ENCODE measurements at places on chromosomes 16 and 17.
A peak's percentile ranks its signal among the peaks of the same experiment; 100 is the strongest.

DNA sequence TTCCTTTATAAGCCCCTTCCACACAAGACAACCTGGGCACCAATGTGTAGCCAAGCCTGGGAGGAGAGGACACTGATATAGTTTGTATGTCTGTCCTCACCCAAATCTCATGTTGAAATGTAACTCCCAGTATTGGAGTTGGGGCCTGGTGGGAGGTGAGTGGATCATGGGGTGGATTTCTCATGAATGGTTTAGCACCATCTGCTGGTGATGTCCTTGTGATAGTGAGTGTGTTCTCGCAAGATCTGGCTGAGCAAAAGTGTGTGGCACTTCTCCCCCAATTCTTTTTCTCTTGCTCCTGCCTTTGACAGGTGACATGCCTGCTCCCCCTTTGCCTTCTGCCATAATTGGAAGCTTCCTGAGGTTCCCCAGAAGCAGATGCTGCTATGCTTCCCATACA, 135.8 kb downstream of the USP31 start:
- peak; percentile 35 for DNase-seq

- no peak for DNase-seq
Observed at GRCh38 chr17:59769887-59770286, 62.4 kb downstream of the VMP1 start.

DNA sequence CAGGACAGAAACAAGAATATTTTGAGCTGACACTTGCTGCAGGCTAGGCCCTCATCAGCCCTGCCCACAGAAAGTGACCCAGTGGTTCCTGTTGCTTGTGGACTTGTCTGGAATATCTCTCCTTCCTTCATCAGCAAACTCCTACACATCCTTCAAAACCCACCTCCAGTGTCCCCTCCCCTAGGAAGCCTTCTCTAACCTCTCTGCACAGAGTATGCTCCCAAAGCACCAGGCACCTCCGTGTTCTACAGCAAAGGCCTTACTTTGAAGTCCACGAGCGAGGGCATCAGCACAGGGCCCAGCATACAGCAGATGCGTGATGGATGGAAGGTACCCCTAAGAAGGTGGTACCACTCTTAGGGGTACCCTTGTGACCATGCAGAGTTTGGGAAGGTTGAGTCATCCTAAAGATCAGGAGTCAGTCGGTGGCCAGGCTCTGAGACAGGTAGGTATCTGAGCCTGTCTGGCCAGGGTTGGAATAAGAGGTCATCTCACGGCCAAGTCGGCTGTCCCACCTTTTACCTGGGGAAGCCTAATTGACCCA, 2.0 kb downstream of the CCDC102A start:
- DNase-seq, result no peak

DNA sequence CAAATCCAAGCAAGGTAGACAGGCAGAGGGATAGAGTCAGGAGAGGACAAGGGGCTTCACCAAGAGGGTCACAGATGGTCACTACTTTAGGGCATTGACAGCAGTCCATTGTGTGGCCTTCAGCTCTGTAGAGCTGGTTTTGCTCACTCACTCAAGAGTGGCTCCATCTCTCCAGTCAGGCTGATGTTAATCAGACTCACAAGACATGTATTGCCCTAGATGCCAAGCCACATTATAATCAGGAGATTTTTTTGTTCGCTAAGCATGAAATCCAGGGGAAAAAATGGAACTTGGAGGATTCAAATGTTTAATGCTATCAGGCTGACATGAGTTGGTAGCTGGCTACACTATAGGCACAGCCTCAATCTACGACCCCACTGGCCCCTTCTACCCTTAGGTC, 32.5 kb downstream of the CD300LF start:
- DNase-seq, result no peak

- DNase-seq, result no peak
Observed at GRCh38 chr17:72169823-72170222, 49.0 kb downstream of the SOX9 start.

- peak; percentile 82 for DNase-seq
Observed at GRCh38 chr16:57475711-57476339, 10.5 kb downstream of the DOK4 start.

DNA sequence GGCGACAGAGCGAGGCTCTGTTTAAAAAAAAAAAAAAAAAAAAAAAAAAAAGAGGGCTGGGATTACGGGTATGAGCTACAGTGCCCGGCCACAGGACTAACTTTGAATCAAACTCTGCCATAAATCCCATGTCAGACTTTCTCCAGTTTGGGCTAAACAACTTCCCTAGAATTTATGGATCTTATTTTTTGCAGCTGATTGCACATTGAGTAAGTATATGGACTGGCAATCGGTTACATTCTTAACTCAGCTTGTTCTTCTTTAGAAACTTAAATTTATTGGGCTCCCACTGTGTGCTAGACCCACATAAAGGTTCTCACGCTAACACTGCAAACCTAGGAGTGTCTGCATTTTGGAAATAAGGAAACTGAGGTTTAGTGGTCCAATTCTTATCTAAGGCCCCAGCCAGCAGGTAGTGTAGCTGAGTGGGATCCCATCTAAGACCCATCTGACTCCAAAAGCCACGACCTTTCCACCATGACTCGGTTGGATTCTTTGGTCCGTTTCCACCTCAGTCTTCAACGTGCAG, 718 bp upstream of the CBFB start:
- no peak for DNase-seq
